EH (cell line): ENCODE measurements at places on chromosomes 12 and 14.

- DNase-seq, result no peak
Measured at GRCh38 chr14:68501614-68502052, 291.2 kb downstream of the ZFP36L1 start.

- DNase-seq, result no peak
Measured at GRCh38 chr12:5730962-5731361, 214.1 kb downstream of the ANO2 start.

GRCh38 chr12:32285489-32285888 is 113.9 kb upstream of the FGD4 start:
- DNase-seq, result no peak

GRCh38 chr12:122452701-122453285 is 30.3 kb upstream of the CLIP1 start:
- no peak for DNase-seq

- no peak for DNase-seq
Measured at GRCh38 chr12:98419081-98419794, 96.2 kb upstream of the TMPO start.

DNA sequence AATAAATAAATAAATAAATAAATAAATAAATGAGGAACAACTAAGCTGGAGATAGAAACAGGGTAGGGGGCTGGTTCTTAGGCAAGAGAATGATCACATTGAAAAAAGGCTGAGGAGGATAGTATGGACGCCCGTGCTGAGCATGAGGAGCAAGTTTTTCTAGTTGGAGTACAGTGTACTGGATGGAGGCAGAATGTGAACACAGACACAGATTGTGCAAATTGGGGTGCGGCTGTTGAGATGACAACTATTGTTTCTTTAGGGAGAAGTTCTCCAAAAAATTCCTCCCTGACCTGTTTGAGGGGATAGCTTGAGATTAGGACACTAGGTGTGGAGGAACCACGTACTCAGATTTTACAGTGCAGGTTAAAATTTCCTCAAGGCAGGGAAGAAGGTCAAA is 979 bp upstream of the BIN2 start:
- no peak for DNase-seq

DNA sequence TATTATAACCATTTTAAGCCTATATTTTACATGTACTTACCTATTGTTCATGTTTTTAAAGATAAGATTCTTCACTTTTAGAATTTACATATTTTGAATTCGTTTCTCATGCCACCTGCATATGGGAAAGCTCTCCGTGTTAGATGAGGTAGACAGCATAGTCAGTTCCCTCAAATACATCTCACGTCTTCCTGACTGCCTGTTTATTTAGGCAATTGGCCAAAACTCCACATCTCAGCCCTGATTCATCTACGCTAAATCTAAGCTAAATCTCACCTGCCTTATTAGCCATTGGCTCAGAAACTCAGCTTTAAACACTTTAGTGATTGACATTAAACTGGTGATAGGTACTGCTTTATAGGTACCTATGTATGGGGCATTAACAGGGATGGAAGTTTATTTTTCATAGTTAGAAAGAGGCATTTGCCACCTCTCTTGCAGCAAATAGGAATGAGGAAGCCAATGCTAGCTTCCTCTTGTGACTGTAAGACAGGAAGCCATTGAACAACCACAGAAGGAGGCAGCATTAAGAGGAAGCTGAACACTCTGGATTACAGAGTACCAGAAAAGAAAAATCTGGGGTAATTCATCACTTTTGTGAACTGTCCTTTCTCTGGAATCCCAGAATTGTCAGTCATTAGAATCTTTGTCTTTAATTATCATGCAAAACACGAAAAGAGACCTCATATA is 111.9 kb downstream of the LRFN5 start:
- no peak for DNase-seq

DNA sequence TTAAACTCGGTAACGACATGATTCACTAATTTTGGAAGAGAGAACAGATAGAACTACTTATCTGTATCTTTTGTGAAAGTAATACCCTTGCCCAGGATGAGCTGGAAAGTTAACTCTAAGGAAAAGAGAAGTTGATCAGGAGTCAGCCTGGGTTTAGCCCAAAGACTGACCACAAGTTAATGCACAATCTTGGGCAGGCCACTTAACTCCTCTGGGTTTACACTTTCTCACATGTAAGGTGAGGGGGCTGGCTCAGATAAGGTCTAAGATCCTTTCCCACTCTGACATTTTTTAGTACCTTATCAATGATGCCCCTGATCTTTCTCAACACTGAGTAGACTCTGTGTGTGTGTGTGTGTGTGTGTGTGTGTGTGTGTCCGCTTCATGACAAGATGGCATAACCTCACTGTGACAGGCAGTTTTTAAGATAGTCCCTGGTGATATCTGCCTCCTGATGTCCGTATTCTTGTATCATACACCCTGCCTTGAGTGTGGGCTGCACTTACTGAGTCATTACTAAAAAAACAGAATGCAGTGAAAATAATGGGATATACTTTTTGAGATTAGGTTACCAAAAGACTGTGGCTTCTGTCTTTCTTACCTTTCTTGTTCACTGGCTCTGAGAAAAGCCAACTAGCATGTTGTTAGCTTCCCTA is 56.2 kb upstream of the CCDC198 start:
- DNase-seq, result no peak

GRCh38 chr12:13087766-13088165 is 15.7 kb downstream of the GSG1 start:
- no peak for DNase-seq
